ENCODE measurements at places on chromosomes 6 and 20.

DNA sequence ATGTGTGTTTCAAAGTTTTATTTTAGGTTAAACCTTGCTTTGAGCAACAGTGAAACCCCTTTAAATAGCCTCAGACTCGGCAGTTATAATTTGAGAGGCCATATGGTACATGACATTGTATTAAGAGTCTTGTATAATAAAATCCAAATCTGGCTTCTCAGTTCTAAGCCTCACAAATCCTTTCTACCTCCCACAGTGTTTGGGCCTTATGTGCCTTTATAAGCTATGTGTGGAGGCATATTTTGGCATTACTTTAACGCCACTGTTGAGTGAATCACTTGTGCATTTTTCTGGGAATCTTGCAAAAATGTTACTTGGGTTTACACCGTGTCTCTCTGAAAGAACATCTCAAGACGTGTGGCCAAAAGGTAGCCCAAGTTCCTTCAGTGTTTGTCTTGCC, 152.4 kb downstream of the COL9A1 start:
- DNase-seq: no peak

GRCh38 chr6:109182578-109182977, 87.3 kb downstream of the CEP57L1 start:
- no peak for DNase-seq

DNA sequence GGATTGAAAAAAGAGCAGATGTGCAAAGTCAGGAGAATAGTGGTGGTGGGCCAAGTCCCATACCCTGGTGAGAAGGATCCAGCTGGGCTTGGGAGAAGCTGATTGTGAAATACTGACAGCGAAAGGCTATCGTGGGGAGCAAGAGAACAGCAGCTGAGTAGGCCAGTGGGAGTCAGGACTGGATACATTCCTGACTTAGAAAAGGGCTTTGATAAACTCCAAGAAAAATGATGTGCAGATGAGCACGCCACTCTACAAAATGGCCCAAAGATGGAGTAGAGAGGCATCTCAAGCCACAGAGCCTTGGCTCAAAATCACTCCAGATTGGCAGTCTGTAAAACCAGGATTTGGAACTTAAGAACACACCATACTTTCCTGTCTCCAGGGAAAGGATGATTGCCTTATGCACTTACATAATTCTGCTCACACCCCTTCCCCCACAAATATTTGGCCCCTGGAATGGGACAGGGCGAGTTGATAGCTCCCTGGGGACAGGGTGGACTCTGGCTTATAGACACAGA, 578.7 kb downstream of the MAFB start:
- no peak for DNase-seq

DNA sequence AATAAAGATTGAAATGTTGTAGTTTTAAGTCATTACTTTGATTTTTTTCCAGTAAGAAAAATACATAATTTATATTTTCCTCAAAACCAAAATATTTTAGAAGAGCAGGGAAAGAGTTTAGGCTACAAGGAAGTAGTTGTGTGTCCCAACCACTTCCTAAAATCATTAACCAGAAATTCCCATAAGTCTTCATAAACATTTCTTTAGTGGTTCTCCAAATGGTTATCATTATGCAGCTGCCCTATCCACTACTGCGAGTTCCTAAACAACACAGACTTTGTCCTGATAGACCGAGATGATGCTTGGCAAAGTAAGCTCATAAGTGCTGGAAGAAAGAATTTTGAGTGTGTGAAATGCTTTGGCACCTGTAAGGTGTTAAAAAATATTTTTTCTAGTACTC, 93.6 kb downstream of the ARMC2 start:
- DNase-seq: no peak
